ENCODE measurements at places on chromosomes 7 and 10.

- DNase-seq: no peak
Observed at GRCh38 chr10:100081075-100082001, at the start of gene CPN1. Gene CPN1, minus strand, starts transcription at chr10:100081869. Its CDS starts 244 bp downstream, at chr10:100081625.

GRCh38 chr7:117146059-117146458 lies 176.8 kb downstream of the WNT2 start:
- DNase-seq: no peak

DNA sequence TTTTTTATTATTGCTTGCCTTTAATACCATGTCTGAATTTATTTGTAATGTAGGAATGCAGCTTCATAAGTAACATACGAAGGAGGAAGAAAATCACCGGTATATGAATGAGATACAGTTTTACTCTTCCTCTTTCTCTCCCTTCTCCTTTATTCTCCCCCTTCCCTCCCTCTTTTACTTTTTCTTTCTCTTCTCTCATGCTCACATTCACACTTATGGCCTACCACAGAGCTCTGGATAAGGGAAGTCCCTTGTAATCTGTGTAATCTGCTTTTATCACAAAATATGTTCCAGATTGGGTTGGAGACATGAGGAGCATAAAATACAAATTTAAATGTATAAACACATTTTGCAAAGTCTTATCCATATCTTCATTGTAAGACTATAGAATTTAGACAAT lies 59.4 kb downstream of the MDFIC start:
- no peak for DNase-seq

GRCh38 chr7:28776463-28777157 lies 181.5 kb downstream of the TRIL start:
- DNase-seq: no peak

DNA sequence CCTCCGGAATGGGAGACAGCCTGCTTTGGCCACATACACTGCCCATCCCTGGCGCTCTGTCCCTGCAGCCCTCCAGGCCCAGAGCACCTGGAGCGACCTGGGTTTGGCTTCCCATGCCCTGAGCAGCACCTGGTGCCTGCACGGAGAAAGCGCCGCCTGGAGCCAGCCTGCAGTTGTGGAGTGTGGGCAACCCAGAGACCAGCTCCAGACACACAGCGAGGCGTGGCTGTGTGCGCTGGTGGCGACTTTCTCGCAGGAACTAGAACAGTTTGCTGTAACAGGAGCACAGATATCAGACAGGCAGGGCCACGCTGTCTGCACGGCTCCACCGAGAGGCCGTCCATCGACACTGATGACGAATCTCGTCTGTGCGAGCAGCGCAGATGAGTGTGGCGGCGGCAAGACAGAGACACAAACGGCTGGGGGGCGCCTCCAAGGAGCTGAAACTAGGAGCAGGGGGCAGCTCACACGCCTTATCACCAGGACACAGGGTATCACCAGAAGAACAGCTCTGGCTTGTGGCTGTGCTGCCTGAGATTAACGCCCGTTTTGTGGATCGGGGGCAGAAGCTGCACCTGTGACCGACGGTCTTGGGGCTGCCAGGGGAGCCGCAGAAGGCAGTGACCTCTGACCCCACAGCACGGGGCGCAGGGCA lies 275.3 kb downstream of the DNAJB6 start:
- no peak for DNase-seq

DNA sequence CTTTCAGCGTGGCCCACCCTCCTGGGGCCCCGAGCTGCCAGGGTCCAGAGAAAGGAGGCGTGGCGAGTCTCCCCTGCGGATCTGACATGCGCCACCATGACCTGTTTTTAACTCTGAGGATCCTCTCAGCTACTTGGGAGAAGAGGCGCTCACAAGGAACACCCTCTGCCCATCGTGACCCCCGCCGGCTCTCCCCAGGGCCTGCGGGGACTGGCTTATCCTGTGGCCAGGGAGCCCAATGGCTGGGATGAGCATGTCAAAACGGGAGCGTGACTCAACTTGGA lies 93.7 kb downstream of the EBF3 start:
- DNase-seq: no peak

DNA sequence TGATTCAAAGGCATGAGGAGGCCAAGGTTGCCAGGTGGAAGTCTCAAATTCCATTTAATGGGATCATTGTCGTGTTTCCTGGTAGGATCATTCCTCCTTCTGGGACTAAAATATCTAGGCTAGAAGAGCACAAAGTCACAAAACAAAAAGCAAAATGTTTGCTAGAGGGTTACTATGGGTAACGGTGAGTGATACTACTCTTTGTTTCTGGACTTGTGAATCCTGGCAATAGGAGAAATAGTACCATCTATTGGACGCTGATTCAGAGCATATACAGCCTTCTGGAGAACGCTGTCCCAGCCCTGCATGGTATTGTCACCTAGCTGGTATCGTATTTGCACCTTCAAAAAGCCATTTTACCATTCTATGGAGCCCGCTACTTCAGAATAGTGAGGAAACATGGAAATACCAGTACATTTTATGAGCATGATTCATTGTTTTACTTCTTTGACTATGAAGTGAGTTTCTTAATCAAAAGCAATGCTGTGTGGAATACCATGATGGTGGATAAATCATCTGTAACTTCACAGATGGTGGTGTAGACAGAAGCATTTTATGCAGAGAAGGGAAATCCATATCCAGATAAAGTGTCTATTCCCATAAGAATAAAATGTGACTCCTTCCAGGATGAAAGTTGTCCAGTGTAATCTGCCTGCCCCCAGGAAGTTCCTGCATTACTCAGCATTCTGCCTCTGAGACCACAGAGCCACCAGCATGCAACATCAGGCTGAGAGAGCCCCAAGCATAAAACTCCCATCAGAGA lies 361.0 kb downstream of the ETV1 start:
- DNase-seq: no peak

DNA sequence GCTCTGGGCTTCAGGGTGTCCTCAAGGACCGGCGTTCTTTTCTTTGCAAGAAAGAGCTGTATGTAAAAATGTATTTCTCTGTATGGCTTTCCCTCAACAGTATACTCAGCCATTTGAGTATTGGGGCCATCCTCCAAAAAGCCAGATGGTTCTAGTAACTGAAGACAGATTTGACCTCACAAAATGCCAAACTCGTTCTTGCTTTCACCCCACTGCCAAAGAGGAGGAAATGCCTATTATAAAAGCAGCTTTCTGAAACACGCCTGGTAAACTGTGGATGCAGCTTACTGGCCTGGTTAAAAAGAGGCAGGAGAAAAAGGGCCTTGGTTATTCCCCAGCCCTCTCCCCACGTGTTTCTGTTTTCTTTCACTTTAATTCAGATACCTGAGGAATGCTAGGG lies 7.7 kb upstream of the HTR5A start:
- DNase-seq: no peak

DNA sequence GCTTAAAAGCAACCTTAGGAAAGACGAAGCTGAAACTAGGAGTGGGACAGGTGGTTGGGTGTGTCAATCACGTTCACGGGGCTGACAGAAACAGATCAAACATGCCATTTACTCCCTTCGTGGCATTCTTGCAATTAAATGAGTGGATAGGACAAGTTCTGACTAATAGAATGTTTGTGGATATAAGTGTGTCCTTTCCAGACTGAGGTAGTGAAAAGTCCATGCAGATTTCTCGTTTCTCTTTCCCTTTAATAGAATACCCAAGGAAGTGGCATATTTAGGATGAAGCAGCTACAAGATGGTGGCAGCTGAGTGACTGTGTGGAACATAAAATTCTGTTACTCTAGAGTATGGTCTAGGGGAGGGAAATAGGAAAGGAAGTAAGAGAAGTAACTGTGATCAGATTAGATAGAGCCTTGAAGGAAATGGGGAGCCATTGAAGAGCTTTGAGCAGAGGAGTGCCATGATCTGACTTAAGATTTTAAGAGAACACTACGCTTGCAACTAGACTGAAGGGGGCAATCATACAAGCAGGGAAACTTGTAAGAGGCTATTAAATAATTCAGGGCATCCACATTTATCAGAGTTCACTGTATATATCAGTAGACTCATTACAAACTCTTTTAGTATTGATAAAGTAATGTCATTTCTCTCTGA lies 46.3 kb upstream of the HYAL4 start:
- DNase-seq: no peak

DNA sequence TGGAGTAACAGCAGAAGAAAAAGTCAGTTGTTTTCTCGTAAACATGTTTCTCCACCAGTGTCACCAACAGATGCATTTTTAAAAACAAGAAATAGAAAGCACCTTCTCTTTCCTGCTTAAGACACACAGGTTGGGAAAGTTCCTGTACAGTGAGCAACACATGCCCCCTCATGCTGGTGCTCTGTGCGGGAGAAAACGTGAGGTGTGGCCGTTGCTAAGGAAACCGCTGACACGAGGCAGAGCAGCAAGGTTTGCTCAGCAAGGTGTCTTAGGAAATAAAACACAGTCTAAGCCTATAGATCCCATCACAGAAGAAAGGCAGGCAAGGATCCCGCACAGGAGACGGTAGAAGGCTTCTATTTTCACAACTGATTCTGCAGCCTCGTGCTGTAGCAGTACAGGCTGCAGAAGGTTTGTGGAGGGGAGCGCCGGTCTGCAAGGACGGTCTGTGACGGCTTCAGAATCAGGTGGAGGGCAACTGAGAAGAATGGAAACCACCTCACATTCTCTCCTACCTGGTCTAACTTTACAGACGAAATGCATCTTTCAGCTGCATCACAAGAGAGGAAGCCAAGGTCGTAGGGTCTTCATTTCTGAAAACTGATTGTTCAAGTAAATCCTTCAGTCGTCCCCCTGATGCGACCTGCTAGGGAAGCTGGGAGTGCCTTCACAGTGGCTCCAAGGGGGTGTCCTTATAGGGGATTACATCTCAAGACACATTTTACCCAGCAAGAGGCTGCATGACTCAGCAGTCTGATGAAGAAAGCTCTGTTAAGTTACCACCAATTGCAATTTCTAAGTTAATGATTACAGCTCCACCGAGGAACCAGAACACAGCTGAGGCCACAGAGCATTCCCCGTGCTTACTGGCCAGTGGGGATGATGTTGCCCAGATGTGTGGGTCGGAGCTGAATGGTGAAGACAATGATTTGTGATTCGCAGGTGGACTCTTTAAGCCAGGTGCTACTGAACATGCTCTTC lies 150.7 kb upstream of the KLF14 start:
- DNase-seq: no peak

DNA sequence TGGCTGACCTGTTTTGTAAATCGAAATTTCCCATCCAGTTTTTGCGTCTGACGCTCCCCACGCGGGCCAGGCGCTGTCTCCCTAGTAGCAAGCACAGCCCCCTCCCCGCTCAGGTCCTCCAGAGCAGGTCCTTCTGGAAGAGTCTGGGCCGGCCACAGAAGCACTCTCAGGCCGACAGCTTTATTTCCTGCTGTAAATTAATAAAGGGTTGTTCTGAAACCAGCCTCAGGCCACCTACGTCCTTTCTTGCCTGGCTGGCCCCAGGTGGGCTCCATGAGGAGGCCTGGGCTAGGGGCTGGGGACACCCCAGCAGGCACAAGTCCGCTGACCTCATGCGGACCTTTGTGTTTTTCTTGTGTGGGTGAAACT lies 35.2 kb downstream of the CAMK2B start:
- no peak for DNase-seq

DNA sequence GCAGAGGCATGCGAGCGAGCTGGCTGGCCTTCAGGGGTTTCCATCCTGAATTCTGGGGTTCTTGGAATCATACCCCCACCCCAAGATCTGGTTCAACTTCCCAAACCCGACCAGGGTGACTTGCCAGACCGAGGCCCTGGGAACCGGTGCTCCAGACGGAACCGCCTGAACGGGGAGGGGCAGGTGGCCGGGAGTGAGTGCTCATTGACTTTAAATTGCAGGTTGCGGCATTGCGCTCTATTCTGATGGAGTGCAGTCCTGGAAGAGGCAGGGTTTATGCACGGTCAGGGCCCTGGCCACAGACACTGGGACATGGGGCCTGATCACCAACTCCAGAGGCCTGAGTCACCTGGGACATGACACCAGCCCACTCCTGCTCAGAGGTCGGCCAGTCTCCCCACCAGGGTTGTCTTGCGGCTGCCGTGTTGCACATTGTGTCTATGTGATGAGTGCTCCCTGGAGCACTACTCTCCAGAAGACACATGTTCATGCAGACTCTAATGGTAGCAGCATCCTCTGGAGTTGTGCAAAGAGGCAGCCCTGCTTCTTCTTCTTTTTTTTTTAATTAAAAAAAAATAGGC lies 5.8 kb upstream of the DDIT4 start:
- no peak for DNase-seq

GRCh38 chr10:133156674-133157579 lies 3.1 kb upstream of the KNDC1 start:
- no peak for DNase-seq

GRCh38 chr10:99330347-99330924 lies 1.3 kb downstream of the CNNM1 start:
- DNase-seq: no peak

GRCh38 chr7:146635205-146636032 lies 518.8 kb downstream of the CNTNAP2 start:
- no peak for DNase-seq

GRCh38 chr7:22154143-22154529 lies 202.8 kb downstream of the RAPGEF5 start:
- DNase-seq: peak; percentile 29

- DNase-seq: no peak
Observed at GRCh38 chr7:91973639-91974038, 33.0 kb downstream of the AKAP9 start.

- no peak for DNase-seq
Observed at GRCh38 chr10:125538947-125539731, 143.8 kb downstream of the TEX36 start.

GRCh38 chr10:106278383-106278782 lies 886.1 kb downstream of the SORCS1 start:
- DNase-seq: no peak

- DNase-seq: no peak
Observed at GRCh38 chr7:97819161-97819560, 53.0 kb downstream of the ASNS start.

GRCh38 chr10:12719365-12719764 lies 282.1 kb downstream of the CCDC3 start:
- DNase-seq: no peak

DNA sequence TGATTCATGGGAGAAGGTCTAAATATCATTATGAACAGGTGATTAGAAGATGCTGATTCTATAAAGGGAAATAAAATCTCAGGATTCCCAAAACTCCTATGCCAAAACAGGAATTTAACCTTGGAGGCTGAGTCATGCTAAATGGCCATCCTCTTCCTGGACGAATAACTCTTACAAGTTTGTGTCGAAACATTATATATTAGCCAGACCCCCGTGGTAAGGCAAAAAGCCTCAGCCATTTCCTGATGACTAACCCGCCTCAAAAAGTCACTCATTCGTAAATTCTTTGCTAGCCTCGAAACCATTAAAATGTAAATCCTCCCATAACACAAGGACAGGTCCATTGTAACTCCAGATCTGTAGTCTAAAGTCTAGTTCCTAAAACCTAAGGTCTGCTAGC lies 32.0 kb downstream of the CUL2 start:
- no peak for DNase-seq
